Thoracic aorta (tissue), 2 donors: ENCODE measurements at places on chromosomes 6 and 20. TPM values are rescaled to one million over a fixed set of nuclear protein-coding genes. Genes with fewer than 3 reads are reported as not detected.

The AKIRIN2 gene
- total RNA-seq = 38.7 TPM

The PPP1R16B gene
- total RNA-seq = 8.9 TPM

The CTCFL gene
- total RNA-seq = not detected

The PAK1IP1 gene
- 19.4 TPM for total RNA-seq

The PDYN gene
- total RNA-seq = not detected
